ENCODE measurements at places on chromosomes 13 and 19. TPM values are rescaled to one million over a fixed set of nuclear protein-coding genes. Genes with fewer than 3 reads are reported as not detected.

DNA sequence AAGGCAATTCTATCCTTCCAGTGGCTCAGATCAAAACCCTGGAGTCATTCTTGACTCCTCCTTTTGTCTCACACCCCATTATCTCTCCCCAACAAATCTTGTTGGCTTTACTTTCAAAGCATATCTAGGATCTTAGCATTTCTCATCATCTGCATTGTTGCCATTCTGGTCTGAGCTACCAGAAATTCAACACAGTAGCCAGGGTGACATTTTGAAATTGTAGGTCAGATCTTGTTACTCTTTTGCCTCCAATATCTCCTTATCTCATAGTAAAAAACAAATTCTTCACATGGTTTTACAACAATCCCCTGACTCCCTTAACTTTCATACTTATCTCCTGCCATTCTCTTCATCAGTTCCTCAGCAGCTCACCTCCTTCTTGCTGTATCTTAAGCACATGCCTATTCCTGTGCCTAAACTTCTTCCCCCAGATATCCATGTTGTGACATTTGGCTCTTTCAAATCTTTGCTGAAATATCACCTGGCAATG is 115.8 kb downstream of the KLF5 start:
- DNase-seq: no peak

The PRRG2 gene
- 1.0 TPM for total RNA-seq

DNA sequence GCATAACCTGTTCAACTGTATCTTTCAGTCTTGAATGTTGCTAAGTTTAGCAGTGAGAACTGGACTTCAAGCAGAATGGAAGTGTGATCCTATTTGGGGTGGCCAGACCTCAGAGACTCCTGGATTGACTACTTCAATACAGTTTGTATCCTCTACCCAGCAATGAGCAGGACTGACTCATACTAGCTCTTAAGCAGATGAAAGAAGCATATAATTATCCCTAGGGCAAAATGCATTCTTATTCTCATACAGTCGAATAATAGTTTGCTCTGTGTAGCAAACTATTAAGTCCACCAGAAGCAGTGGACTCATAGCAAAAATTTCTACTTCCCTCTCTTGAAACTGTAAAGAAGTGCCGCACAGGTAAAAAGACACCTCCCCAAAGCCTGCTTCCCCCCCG is 46.4 kb upstream of the FAM216B start:
- DNase-seq: no peak

DNA sequence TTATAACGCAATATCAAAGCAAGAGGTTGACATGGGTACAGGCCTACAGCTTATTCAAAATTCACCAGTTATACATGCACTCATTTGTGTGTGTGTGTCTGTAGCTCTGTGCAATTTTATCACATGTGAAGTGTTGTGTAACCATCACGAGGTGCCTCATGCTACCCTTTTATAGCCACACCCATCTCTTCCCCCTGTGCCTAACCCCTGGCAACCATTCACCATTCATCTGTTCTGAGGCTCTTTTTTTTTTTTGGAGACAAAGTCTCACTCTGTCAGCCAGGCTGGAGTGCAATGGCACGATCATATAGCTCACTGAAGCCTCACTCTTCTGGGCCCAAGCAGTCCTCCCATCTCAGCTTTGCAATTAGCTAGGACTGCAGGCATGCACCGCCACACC is 78.4 kb downstream of the DPF1 start:
- DNase-seq: no peak

- no peak for DNase-seq
These were observed 17.6 kb downstream of the EMP3 start for GRCh38 chr19:48342841-48343540.
